ENCODE measurements at places on chromosomes 2 and 18.

- no peak for DNase-seq
Observed at GRCh38 chr2:9225806-9226205, 19.2 kb downstream of the ASAP2 start.

DNA sequence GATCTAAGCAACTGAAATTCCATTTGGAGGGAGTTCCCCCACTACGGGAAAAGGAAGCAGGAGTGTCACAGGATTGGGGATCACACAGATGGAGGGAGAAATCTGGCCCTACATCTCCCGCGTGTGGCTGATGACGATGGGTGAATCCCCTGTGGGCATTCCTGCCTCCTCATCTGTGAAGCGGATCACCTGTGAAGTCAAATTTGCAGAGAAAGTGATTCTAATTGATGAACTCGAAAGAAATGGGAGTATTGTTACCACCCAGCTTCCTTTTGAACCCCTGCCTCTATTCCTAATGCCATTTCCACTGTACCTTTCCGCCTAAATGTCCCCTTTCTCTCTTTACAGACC is 92.0 kb downstream of the CMPK2 start:
- no peak for DNase-seq

- no peak for DNase-seq
Observed at GRCh38 chr2:191610756-191611155, 67.2 kb upstream of the NABP1 start.

DNA sequence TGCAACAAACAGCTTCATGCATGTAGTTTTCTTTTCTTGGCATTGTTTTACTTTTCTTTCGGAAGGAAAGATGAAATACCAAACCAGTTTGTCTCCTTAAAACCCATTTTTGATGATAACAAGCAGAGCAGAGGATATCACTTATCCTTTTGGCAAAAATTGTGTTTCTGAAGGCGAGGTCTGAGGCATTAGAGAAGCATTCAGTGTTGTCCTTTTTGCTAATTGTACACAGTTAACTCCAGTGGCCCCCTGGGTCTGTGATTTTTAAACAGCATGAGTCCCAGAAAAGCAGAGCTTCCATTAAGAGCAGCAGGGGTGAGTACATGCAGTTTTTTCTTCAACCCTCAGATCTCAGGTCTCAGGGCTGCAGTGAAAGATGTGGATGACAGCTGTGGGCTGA is 41.3 kb downstream of the TTC39C start:
- no peak for DNase-seq

- no peak for DNase-seq
Observed at GRCh38 chr2:48362515-48362914, 167.4 kb upstream of the STON1 start.

GRCh38 chr2:154370873-154371272 is 327.6 kb upstream of the KCNJ3 start:
- no peak for DNase-seq

DNA sequence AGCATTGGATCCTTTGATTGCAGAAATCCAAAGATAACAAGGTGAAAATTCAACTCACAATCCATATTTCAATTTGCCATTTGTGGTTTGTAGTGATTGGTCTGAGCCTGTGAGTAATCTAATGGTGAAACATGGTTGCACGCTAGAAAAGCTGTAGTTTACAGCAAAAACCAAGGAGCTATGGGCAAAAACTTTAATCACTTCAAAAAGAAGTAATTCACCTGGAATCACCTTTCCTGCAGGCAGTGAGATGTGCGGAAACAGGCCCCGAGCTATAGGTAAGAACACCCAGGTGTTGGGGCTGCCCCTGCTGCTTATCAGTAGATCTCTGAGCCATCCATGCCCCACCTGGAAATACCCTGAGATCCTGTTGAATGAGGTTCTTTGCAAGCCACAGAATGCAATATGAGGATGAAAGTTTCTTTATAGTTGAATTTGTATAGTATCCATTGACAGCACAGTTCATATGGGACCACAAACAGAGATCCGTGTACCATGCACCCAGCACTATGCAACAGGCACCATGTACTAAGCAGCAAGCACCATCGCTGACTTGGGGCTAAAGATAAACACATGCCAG is 208.2 kb downstream of the SPP2 start:
- DNase-seq = no peak

- DNase-seq = no peak
Observed at GRCh38 chr2:109378682-109379081, 235.1 kb downstream of the SEPTIN10 start.

GRCh38 chr2:195674491-195675221 is 17.6 kb downstream of the SLC39A10 start:
- DNase-seq = no peak

DNA sequence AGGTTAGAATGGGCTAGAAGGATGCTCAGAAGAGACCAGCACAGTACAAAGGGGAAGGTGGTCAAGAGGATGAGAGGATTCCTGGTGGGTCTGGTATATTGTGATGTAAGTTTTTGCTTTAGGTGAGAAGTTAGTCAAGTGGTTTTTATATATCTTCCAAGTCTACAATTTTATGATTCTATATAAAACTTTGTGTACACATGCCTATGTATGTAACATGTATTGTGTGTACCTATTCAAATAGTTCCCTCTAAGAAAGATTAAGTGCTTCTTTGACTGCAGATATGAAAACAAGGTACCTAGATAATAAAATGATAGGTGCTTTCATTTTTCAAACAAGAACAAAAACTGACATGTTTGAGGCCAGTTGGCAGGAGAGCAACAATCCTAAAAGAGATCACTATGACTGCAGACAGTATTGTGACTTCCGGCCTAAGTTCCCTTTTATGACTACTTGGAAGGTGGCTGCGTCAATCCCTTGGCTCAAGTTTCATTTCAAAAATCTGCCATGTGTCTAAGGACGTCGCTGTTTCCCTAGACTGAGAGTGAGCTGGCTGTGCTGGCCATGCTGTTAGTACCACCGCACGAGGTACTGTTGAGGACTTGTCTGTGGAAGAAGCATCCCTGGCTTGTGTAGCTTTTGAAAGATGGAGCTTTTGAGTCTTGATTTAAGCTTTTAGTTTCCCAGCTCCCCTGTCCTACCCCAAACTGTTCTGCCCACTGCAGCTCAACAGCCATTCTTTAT is 123.1 kb downstream of the PRPF40A start:
- no peak for DNase-seq

- DNase-seq = no peak
Observed at GRCh38 chr2:136093583-136093982, 24.4 kb downstream of the CXCR4 start.
